ENCODE measurements at places on chromosomes 1 and 21.

DNA sequence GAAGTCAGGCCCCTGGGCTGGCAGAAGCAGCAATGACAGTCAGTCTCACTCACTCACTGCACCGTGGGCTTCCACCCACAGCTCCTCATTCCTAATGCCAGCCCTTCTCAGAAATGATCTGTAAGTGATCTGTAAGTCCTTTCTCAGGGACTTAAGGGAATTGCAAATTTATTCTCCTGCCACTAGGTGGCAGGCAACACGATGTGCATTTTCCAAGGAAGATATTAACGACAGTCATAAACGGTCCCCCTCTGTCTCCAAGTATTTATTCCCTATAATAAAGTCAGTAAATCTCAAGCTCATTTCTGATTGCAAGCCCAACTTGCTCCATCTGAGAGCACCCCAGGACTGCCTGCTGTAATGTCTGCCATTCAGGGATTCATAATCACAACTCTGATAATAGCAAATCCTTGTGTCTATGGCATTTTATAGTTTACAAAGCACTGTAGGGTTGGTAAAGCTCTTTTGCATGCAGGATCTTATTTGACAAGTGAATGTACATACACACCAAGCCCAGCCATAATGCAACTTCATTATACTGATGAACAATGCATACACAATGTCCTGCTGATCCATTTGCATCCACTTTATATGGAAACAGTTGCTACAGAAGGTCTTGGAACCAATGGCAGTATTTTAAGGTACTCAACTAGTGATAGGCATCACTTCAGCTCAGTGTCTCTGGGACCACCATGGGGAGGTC, 380.5 kb upstream of the CAMK1G start:
- DNase-seq, result peak; percentile 36

DNA sequence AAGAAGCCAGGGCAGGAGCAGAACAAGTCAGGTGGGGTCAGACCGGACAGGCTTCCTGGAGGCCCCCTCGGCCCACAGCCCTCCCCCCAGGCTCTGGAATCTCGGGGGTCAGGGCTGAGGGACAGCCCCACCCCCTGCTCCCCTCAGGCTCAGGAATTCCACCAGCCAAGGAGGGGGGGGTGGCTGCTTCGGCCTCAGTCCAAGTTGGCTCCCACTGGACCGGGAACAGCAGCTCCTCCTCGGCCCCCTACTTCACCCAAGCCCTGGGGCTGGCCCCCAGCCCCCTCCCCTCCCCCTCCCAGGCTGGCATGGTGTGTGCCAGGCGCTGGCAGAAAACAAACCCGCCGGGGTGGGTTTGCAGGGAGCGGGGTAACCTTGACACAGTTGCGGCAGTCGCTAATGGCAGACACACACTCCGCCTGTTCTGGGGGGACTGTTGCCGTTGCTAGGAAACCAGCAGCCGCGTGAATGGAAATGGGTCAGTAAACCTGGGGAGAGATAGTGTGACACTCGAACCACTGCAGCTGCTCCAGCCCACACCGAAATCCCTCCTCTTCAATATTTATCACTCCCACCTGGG, 32.4 kb downstream of the AHDC1 start:
- no peak for DNase-seq

- no peak for DNase-seq
Measured at GRCh38 chr21:29301691-29302090, 3.0 kb downstream of the BACH1 start.

- no peak for DNase-seq
Measured at GRCh38 chr1:234746798-234747196, 136.8 kb upstream of the IRF2BP2 start.

GRCh38 chr1:102118150-102118549, 121.4 kb upstream of the OLFM3 start:
- no peak for DNase-seq

DNA sequence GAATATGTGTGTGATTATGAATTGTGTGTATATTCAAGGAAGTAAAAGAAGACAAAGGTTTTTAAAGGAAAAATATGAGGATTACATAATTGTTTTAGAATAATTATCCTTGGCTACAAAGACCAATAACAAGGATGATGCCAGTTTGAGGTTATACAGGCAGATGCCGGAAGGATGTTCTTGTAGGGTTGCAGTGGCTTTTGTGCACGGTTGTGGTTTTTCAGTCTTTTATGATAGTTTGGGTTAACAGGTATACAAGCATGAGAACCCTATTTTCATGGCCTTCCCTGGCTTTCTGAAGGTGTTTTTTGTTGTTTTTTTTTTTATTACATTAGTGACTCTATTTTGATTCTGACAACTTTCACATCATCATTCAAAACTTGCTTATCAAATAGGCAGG, 4.9 kb downstream of the CR2 start:
- no peak for DNase-seq

- DNase-seq, result no peak
Measured at GRCh38 chr1:225908773-225909172, 15.3 kb downstream of the PYCR2 start.

DNA sequence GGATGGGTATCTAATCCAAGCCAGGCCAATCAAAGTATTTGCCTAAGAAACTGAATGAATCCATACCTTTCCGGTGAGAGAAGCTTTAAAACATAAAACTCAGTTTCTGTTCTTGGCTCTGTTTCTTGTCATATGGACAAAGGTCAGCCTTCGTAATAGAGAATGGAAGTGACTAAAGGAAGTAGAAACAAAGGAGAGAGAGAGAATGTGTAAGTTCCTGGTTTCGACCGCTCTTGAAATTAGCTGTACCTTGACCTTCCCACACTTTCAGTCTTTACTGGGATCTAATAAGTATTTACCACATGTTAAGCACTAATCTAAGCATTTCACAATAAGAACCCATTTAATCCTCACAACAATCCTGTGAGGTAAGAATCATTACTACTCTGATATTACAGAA, 19.6 kb upstream of the CLCA4 start:
- no peak for DNase-seq

- DNase-seq, result no peak
Measured at GRCh38 chr1:96388421-96389310, 332.9 kb upstream of the PTBP2 start.

- peak; percentile 92 for DNase-seq
Measured at GRCh38 chr1:201530741-201531531, 8.0 kb upstream of the NAV1 start.

- DNase-seq, result no peak
Measured at GRCh38 chr1:18849261-18849711, 10.2 kb downstream of the TAS1R2 start.

DNA sequence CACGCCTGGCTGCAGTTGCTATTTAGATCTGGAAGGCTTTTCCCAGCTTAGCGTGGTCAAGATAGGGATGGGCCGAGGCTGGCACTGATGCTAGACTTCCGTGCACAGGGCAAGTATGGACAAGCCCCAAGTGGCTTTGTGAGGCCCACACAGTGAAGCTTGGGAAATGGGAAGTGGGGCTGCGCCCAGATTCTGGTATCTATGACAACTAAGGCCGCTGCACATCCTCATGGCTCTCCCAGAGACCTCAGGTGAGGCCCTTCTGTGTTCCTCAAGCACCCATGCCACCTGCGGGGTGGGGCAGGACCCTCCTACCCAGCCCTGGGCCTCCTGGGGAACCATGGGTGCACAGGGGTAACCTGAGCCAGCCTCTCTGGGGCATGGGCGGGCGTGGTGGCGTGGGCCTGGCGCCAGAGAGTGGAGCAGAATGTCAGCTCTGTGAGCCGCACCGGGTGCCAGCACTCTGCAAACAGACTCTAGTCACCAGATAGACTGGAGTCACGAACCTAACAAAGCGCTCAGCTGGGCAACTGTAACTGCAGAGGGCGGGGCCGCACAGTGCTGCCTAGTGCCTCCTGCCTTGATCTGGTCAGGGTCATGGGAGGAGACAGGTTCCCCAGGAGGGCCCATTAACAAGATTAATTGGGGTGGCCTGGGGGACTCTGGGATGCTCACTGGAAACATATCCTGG, 46.4 kb downstream of the ELF3 start:
- no peak for DNase-seq

GRCh38 chr21:40404396-40404800, 442.6 kb downstream of the DSCAM start:
- no peak for DNase-seq

DNA sequence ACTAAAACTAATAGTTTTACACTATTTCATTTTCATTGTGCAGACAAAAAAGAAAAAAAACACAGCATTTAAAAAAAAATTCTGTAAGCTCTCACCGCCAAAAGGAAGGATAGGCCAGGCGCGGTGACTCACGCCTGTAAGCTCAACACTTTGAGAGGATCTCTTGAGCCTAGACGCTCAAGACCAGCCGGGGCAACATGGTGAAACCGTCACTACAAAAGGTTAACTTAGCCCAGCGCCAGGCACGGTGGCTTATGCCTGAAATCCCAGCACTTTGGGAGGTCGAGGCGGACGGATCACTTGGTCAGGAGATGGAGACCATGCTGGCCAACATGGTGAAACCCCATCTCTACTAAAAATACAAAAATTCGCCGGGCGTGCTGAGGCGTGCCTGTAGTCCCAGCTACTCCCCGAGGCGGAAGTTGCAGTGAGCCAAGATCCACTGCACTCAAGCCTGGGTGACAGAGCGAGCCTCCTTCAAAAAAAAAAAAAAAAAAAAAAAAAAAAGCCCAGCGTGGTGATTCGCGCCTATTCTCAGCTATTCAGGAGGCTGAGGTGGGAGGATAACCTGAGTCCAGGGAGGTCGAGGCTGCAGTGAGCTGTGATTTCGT, 14.3 kb upstream of the SPEN start:
- no peak for DNase-seq

- DNase-seq, result peak; percentile 55
Measured at GRCh38 chr1:66231217-66231616, 302.7 kb upstream of the SGIP1 start.

- no peak for DNase-seq
Measured at GRCh38 chr21:36624105-36624504, 74.8 kb upstream of the SIM2 start.

DNA sequence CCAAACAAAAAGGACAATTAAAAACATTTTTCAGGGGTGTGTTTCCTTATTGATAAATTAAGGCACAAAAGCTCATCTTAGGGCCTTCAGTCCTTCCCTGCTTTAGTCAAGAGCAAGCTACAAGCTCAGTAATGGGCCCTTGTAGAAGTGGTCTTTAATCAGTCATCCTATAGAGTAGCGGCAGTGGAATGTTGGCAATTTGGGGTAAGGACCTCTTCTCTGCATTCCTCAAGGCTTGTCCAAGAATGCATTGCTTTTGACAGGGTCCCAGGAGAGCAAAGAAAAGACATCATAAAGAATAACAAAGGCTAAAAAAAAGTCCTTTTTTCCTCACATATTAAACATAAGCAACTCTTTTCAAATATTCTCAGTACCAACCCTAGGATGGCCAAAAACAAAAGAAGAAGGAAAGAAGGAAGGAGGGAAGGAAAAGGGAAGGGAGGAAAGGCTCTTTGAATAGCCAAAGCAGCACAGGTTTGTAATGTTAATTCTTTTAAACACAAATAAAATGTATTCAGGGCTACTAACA, 27.3 kb upstream of the CAMK1G start:
- no peak for DNase-seq

- DNase-seq, result no peak
Measured at GRCh38 chr1:160623862-160624261, 23.0 kb downstream of the SLAMF1 start.

DNA sequence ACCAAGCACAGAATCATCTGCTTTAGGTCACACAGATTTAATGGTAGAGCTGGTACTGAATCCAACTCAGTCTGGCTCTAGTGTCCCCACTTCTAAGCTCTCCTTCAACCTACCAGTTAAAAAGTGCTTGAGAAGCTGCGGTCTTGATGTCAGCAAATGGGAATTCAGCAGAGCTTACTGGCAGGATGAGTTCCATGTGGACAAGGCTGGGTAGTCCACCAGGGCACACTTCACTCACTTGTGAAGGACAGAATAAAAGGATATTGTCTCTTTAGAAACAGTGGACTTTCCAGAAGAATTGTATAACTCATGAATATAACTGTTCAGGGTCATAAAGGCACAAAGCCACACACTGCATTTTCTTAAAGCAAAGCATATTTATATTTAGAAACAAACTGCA, 35.1 kb upstream of the GUCA2B start:
- DNase-seq, result no peak

GRCh38 chr1:209458921-209459320, 124.6 kb upstream of the CAMK1G start:
- no peak for DNase-seq
